Fibroblast of skin of right biceps (primary cell): ENCODE measurements at places on chromosomes 6 and 20.
A peak's percentile ranks its signal among the peaks of the same experiment; 100 is the strongest.

DNA sequence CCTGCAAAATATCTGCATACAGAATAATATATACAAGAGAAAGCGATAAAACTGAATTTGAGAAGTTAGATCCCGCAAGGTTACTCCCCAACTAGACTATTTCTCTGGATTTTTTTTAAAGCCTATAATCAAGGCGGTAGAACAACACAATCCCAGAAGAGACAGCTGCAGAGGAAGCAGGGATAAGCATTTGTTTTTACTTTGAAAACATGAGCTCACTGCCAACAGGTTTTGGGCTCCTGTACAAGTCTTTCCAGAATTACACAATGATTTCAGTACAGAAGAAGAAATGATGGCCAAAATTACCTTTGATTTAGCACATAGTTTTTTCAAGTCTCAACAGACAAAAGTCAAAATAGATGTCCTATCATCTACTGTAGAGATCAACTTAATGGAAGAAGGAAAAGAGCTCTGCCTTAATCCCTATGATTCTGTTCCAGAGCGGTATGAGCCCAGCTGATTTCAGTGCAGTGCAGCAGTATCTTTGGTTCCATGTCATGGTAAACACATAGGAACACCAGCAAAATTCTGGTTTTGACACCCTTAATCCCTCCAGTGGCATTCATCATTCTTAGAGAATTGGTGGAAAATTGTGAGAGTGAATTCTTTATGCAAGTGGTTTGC lies 304.3 kb downstream of the HDGFL1 start:
- DNase-seq, result peak; percentile 14

DNA sequence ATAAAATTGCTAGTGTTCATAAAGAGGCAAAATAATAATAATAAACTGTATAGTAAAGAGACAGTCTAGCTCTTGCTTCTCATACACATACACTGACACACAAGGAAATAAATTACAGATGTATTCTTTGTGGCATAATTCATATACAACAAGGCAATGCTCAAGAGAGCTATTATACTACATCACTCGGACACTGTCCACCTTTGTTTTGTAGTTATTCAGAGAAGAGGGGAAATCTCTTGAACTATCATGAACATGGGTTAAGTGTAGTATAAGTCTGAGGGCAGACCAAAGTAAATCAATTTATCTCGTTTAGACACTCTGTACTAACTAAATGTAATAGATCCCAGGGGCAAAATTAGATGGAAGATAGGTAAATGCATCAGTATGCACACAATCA lies 72.7 kb upstream of the PHIP start:
- DNase-seq, result no peak

- no peak for DNase-seq
Measured at GRCh38 chr6:39945626-39946025, 11.4 kb upstream of the MOCS1 start.

DNA sequence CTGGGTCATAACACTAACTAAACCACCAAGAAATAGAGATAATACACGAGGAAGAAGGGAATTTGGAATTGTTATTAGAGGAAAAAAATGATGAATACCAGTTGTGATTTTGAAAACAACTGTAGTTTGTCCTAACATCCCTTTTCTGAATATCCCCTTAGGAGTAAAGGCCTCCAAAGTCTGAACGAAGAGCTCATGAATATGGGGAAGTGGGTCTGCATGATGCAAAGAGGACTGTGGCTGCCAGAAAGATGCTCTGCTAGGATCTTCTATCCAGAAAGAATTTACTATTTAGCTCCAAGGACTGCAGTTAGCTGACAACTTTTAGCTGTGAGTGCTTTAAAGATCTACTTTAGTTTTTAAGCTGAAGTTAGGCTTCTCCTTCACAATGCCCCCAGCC lies 308.8 kb upstream of the HS3ST5 start:
- no peak for DNase-seq

DNA sequence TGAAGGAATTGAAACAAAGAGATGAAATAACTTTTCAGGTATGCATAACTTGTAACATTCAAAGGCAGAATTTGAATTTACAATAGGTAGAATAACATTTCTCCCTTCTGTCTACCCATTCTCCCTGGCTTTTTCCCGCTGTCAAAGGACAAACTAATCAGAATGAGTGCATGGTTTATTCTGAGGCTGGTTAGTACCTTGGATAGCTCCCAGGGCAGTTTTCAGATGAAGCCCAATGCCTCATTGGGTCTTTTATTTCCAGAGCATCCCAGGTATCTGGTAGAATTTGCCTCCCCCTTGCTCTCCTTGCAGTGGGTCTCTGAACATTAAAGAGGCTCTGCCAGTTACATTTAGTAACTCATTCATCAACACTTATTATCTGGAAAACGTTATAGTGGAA lies 665.5 kb downstream of the BCKDHB start:
- DNase-seq, result peak; percentile 60

- no peak for DNase-seq
Measured at GRCh38 chr6:150371356-150371755, 2.5 kb downstream of the IYD start.

DNA sequence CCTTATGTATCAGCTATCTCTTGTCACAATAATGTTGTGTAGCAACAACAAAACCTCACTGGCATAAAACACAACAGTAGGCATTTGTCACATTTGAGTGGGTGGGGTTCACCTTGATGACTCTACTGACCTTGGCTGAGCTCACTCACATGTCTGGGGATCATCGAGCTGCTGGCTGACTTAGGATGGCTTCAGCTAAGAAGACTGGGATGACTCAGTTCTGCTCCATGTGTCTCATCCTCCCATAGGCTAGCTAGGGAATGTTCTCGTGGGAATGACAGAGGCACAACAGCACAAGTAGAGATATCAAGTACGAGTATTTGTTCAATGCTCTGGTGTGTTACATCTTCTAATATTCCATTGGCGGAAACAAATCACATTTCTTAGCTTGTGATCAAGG lies 167.9 kb downstream of the PLCB1 start:
- peak; percentile 59 for DNase-seq

GRCh38 chr6:155378724-155379123 lies 64.4 kb upstream of the TFB1M start:
- no peak for DNase-seq

GRCh38 chr6:17602888-17603287 lies 2.8 kb downstream of the FAM8A1 start:
- DNase-seq, result no peak

- no peak for DNase-seq
Measured at GRCh38 chr6:78570044-78570443, 297.3 kb upstream of the IRAK1BP1 start.

DNA sequence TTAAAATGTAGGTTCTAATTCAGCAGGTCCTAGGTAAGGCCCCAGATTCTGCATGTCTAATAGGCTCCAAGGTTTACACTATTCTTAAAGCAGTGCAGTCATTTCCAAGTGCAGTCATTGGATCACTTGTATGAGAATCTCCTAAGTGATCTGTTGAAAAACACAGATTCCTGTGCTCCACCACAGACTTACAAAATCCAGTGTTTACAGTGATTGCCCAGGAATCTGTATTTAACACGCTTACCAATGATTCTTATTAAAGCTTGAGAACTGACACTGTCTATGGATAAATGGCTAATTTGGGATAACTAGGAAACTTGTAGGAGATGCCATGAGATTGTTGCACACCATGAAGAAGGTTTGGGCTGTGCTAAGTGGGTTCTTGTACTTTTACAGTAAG lies 104.6 kb upstream of the PLEKHG1 start:
- no peak for DNase-seq

GRCh38 chr6:68333442-68333841 lies 301.6 kb upstream of the ADGRB3 start:
- peak; percentile 17 for DNase-seq

DNA sequence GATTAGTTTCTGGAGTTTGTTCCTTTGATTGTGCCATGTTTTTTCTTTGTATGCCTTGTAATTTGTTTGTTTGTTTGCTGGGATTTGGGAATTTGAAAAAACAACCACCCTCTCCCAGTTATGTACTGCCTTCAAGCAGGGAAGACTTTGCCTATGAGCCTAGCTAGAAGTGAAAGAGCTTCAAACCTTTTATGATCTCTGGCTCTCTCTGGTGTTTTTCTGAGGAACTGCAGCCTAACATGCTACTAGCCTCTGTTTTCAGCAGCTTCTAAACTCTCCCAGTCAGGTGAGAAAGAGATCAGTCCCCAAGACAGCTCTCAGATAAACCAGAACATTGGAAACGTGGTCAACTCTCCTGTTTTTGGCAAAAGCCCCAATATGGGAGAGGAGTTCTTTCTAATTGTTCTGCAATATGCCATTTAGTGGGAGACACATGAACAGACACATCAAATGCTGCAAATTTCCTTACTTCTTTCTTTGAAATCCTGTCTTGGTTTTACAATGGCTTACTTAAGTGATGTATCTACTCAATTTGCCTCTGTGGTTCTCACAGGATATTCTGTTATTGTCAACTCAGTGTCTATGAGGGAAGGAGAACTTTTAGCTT lies 58.9 kb upstream of the SERINC1 start:
- peak; percentile 45 for DNase-seq

DNA sequence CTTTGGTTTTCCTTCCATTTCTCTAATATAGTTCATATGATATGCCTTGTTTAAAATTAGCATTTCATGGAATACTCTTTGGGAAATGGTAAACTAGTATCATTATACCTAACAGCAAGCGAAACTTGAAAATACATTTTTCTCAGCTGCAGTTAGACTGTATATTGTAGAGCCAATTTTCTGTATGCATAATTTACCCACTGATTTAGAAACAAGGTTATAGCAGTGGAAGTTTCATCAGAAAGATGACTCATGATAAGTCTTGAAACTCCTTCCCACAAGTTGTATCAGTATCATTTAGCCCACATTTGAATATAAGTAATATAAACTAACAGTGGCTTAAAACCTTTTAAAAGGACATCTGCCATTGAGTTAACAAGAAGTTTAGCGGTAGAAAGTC lies 164.8 kb upstream of the BMP5 start:
- DNase-seq, result peak; percentile 72

DNA sequence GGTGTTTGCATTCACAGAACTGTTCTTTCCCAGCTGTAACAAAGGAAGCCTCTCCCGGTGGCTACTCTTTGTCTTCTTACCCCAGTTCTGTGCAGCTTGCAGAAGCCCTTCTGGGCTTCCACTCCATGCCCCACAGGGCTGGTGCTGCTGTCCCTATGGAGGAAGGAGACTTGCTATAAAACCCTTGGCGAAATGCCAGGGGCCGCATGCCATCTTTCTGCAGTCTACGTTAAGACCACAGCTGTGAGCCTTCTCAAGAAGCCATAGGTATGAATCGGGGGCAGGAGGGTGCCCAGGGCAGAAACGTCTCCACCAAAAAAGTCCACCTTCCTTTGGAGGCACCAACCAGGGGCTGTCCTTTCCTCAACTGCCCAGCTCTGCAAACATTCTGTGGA lies 60.7 kb downstream of the PRND start:
- no peak for DNase-seq

GRCh38 chr6:157456524-157456829 lies 75.5 kb downstream of the ZDHHC14 start:
- DNase-seq, result no peak

GRCh38 chr6:107083047-107083768 lies 32.1 kb downstream of the BEND3 start:
- DNase-seq, result no peak

DNA sequence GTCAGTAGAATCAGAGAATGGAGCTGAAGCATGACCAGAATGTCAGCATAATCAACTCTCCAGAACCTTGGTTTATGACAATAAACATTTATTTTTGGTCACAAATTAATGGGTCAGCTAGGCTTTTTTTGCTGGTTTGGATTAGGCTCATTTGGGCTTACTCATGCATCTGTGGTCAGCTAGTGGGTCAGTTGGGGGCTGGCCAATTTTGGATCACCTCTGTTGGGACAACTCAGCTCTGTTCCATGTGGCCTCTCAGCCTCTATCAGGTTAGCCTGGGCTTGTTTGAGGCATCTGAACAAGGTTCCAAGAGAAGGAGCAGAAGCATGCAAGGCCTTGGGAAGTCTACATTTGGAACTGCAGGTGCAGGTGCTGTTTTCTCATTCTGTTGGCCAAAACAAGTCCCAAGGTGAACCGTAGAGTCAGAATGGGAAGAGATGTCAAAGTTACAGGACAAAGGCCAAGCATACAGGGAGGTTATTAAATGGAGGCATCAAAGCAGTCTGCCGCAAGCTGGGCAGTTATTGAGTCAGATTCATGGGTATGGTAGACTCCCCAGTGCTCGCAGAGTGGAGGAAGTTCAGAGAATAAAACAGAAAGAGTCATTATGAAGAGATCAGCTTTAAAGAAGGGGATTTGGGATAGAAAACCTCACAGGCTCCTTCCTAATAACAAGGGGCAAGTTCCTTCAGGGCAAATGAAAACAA lies 173.0 kb downstream of the PLCB4 start:
- DNase-seq, result no peak

GRCh38 chr6:78864957-78865356 lies 2.4 kb upstream of the IRAK1BP1 start:
- no peak for DNase-seq

DNA sequence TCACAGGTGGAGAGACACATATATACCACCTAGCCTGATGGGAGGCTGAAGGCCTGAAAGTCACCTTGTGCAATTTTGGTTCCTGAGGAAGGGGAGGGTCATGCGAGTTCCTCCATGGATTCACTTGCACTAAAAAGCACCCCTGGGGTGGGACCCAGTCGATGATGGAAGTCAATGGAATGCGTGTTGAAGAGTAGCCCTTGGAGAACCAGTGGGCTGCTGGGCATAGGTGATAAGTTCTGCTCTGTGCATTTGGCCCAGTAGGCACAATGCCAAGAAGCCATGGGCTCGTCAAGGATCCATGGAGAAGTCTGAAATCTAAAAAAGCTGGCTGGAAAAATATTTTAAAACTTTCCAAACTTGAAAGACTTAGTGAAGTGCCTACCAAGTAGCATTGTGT lies 18.9 kb upstream of the SCRT2 start:
- DNase-seq, result no peak

- no peak for DNase-seq
Measured at GRCh38 chr20:34794006-34794585, 31.4 kb downstream of the NCOA6 start.

GRCh38 chr20:47960769-47961541 lies 175.7 kb upstream of the SULF2 start:
- DNase-seq, result no peak

- DNase-seq, result no peak
Measured at GRCh38 chr20:48411919-48412522, 415.8 kb downstream of the PREX1 start.

DNA sequence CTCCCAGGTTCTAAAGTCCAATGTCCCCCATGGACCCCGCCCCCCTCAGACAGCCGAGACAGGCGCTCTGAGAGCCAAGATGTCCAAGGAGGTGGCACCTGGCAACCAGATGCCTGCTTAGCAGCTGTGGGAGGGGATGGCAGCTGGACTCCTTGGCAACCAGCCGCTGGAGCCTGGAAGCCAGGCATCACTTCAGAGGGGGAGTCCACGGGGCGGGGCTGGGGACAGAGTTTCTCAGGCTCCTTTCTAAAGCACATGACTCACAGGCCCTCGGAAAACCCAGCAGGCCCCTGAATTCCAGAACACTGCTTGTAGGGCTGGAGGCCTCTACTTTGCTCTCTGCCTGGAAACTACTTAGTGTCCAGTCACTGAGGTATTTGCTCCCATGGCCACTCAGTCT lies 51.5 kb downstream of the PREX1 start:
- peak; percentile 83 for DNase-seq

- DNase-seq, result no peak
Measured at GRCh38 chr6:71410681-71411080, 122.1 kb downstream of the OGFRL1 start.
